ENCODE measurements at places on chromosomes 16 and 17. TPM values are rescaled to one million over a fixed set of nuclear protein-coding genes. Genes with fewer than 3 reads are reported as not detected.

ZSCAN10 gene
- polyA plus RNA-seq = 0.91 TPM

KRTAP4-3 gene
- not detected for polyA plus RNA-seq

IST1 gene
- 236 TPM for polyA plus RNA-seq

CCL4 gene
- polyA plus RNA-seq = 9.9 TPM

KLHL10 gene
- 130 TPM for polyA plus RNA-seq

CACNG3 gene
- polyA plus RNA-seq = 0.32 TPM

CHST4 gene
- polyA plus RNA-seq = 0.32 TPM

GRCh38 chr16:51097729-51098128, 53.3 kb downstream of the SALL1 start:
- H3K4me3 ChIP-seq = no peak overlapping the region
- H3K4me1 ChIP-seq = no peaks in the 10 kb centered on the region
- no peak overlapping the region for H3K27ac ChIP-seq
- DNase-seq = no peak
- H3K36me3 ChIP-seq = no peaks in the 10 kb centered on the region

DNA sequence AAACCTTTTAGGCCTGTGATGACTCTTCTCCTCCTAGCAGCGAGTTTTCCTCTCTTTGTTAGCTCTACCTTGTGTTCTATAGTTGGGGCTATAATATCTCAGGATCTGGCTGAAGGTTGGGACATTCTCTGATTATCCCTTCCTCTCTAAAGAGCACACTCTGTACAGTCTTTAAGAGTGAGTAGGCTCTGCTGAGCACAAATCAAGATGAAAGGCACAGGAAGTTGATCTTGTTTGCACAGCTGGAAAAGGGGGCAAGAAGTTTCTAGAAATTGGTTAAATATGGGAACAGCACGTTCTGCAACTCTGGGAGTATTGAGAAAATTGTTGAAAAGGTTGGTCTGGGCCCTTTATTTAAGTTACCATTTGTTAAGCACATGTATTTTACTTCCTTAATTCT, 240.9 kb downstream of the CDH11 start:
- no peaks in the 10 kb centered on the region for H3K4me1 ChIP-seq
- no peaks in the 10 kb centered on the region for H3K36me3 ChIP-seq
- no peak for DNase-seq
- H3K27me3 ChIP-seq = no peaks in the 10 kb centered on the region

- peaks cover 6% of the 10 kb centered on the region for H3K4me1 ChIP-seq
- no peaks in the 10 kb centered on the region for H3K27me3 ChIP-seq
- no peak overlapping the region for H3K4me3 ChIP-seq
- no peaks in the 10 kb centered on the region for H3K36me3 ChIP-seq
These were observed 6.4 kb downstream of the CASKIN2 start for GRCh38 chr17:75508931-75509361.

- no peak overlapping the region for H3K4me3 ChIP-seq
- H3K27ac ChIP-seq = no peak overlapping the region
- no peaks in the 10 kb centered on the region for H3K36me3 ChIP-seq
These were observed 37.0 kb downstream of the NPLOC4 start for GRCh38 chr17:81599719-81600486.

DNA sequence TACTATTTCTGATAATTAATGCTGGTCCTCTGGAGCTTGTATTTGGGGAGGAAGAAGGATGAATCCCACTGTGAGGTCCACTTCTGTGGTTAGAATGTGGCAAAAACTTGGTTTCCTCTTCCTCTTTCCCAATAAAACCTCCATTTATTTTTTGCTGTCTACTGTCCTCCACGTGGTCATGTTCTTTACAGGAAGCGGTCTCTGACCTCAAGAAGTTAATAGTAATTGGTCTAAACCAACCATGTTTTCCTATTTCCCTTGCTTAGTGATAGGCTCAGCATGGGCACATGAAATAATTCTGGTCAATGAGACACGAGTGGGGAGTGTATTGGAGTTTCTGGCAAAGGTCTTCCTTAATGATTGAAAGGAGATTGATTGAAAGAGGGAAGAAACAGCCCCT, 33.9 kb downstream of the CHP2 start:
- H3K27ac ChIP-seq = no peak overlapping the region
- H3K4me3 ChIP-seq = no peak overlapping the region
- DNase-seq = no peak
- H3K4me1 ChIP-seq = no peaks in the 10 kb centered on the region
- no peaks in the 10 kb centered on the region for H3K36me3 ChIP-seq

GRCh38 chr16:85555719-85556455, 57.2 kb upstream of the GSE1 start:
- H3K4me3 ChIP-seq = peak overlapping the region; percentile 80
- H3K27me3 ChIP-seq = no peaks in the 10 kb centered on the region
- H3K4me1 ChIP-seq = peaks cover 33% of the 10 kb centered on the region
- H3K36me3 ChIP-seq = no peaks in the 10 kb centered on the region
- peak; percentile 49 for DNase-seq

- peaks cover 10% of the 10 kb centered on the region for H3K4me1 ChIP-seq
- H3K27ac ChIP-seq = no peak overlapping the region
- no peak for DNase-seq
- no peak overlapping the region for H3K4me3 ChIP-seq
- no peaks in the 10 kb centered on the region for H3K36me3 ChIP-seq
These were observed 42.1 kb downstream of the PRKCA start for GRCh38 chr17:66344473-66344872.

Measured in testis (tissue), 5 donors.